HS-27A (cell line): ENCODE measurements at places on chromosomes 3 and 15.

GRCh38 chr3:108322352-108322751 is 26.0 kb downstream of the HHLA2 start:
- no peak for DNase-seq

DNA sequence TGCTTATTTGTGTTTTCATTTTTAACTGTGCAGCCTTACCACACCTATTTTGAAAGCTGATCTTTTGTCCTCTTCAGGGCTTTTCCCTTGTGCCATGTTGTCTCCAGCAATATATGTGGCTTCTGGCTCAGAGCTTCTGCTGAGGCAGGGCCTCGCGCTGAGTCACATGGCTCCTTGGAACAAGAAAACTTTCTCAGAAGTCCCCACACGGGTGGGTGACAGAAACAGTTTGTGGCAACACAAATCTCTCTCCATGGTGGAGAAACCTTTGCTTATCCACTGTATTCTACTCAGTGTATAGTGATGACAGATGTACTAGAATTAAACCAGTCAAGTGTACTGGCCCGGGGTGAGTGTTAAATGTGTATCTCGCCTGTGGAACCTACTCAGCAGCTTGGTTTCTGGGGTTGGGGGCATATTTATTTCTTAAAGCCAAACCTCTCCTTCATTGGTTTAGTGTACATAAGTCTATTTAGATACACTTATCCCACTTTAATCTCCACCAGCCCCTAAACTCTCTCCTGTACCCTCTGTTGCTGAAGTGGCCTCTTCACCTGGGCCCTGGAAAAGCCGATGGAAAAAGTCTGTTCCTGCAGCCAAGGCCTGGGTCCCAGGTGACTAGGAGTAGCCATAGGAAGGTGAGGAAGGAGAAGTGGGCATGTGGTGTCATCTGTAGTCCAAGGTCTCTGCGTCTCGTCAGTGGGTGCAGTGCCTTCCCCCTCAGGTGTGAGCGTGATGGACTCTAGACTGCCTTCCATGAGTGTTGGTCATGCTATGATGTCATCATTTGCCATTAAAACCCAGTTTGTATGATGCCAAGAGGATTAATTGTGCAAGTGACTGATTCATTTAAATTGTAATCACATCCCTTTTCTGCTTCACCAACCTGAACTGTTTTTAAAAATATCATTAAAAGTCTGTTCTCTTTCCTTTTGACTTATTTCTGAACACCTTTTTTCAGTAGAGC is 3.2 kb upstream of the FBXL22 start:
- DNase-seq: no peak

DNA sequence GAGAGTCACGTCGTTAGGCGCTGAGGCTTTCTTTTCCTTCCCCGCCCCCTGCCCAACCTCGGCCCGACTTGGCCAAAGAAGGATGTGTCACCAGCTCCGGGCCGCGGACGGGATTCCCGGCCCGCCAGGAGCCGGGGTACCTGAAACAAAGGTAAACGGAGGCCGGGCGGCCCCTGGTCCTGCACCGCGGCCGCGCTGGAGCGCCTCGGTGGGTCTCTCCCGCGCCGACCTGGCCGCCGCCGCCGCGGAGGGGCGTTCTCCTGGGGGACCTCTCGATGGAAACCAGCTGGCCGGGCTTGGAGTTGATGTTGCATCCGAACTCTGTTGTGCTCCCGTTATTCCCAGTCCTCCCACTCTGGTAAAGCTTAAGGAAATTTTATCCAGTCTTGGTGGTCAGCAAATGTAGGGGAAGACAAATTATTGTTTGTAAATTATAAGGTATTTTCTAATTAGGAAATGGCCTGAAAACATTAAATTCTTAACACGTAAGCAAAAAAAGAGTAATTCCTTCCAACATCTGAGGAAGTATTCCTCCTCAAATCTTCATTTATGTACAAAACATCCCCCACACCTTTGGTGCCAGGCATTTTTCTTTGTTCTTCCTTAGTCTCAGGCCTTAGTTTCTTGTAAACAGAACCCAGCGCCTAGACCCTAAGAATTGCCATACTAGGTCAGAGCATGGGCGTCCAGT is 888 bp downstream of the PPP2R3A start:
- DNase-seq: no peak

DNA sequence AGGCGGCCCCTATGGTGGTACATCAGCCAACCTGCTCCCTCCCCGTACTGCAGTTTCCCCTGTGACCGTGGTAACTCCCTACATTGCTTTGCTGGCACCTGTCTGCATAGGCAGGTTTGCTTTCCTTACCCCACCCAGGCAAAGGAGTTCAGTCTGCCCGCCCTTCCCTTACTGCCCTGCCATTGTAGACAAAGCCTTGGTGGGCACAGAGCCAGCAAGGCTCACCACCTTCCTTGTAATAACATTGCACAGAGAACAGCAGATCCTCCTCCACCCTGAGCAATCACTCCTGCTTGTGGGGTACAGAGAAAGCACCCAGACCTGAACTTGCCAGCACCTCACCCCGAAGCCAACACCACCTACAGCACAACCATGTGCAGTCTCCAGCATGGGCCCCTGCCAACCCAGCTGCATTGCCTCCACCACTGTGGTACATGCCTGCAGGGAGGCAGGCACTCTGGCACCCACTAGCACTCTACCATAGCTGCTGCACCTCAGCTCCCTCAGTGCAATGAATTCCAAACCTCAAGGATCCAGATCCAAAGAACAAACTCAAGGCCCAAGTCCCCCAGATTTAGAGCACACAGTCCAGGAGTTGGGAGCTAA is 192.7 kb upstream of the KCNMB2 start:
- DNase-seq: no peak

DNA sequence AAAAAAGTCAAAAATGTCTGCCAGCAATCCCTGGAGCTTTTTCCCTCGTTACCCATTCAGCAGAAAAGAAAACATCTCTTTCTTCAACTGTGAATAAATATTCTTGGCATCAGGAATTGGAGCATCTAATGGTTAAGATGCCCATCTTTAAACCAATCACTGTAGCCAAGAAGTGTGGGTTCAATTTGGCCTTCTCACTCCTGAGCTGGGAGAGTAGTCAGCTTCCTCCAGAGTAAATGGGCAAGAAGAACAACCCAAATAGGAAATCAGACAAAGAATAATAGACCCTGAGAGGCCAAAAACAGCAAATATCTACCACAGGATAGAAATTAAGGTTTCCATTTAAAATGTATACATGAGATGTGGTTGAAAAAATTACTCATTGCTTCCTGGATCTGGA is 508.0 kb upstream of the MDFIC2 start:
- no peak for DNase-seq

GRCh38 chr3:108931035-108931434 is 22.6 kb downstream of the GUCA1C start:
- DNase-seq: no peak

DNA sequence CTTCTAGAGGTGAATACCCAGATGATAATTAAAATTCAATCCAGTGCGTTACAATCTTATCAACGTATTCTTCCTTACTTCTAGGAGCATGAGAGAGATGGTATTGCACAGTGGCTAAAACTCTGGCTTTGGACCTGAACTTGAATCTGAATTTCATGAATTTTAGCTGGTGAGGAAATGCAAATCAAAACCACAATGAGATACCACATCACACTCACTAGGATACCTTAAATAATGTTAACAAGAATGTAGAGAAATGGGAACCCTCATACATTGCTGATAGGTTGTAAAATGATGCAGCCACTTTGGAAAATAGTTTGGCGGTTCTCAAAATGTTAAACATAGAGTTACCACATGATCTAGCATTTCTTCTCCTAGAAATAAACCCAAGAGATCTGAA is 47.1 kb upstream of the TSC22D2 start:
- DNase-seq: no peak

GRCh38 chr3:183517607-183518006 is 37.9 kb downstream of the KLHL6 start:
- DNase-seq: no peak

DNA sequence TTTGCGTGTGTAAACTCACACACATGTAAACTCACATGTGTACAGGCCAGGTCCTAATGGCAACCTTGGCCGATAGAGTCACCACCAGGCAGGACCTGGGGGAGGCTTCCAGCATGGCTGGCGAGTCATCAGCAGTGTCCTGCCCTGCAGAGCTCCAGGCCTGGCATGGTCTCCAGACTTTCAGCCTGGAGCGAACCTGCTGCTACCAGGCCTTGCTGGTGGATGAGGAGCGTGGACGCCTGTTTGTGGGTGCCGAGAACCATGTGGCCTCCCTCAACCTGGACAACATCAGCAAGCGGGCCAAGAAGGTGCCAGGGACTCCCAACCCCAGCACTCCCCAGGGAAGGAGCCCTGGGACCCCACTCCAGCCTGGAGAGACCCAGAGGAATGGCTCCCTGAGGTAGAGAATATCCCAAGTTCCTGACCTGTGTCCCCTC is 1.0 kb downstream of the SEMA3B start:
- DNase-seq: no peak

- DNase-seq: no peak
Measured at GRCh38 chr3:64792445-64792844, 104.6 kb upstream of the ADAMTS9 start.

DNA sequence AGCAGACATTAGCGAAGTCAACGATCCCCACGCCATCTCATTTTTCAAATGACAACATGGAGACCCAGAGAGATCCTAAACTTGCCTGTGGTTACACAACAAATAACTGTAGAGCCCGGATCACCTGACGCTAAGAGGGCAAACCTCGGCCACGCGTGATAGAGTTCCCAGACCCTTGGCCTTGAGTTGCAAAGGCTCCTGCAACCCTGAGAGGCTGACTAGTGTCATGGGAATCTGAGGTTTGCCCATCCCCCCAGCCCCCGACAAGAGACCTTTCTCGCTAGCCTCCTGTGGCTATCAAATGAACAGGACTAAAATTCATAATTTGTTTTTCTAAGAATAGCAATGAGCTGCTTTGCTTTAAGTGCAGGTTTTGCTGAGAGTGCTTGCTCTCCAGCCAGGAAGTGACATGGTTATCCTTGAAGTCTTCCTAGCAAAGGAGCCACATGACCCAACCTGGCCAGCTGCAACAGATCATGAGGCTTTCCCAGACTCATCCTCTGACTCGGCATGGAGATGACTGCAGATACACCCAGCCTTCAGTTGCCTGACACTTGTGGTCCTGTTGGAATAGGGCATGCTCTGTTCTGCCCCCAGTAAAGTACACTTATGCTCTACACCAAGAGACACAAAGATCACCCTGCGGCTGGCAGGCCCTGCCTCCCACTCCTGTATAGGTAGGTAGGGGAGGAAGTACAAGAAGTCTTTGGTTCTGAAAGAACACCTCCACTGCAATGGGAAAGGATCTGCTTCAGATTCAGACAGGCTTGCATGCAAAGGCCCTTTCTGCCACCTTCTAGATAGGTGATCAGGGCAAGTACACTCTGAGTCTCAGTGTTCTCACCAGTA is 36.0 kb downstream of the MCF2L2 start:
- DNase-seq: no peak

- no peak for DNase-seq
Measured at GRCh38 chr3:77248420-77248819, 208.5 kb downstream of the ROBO2 start.

DNA sequence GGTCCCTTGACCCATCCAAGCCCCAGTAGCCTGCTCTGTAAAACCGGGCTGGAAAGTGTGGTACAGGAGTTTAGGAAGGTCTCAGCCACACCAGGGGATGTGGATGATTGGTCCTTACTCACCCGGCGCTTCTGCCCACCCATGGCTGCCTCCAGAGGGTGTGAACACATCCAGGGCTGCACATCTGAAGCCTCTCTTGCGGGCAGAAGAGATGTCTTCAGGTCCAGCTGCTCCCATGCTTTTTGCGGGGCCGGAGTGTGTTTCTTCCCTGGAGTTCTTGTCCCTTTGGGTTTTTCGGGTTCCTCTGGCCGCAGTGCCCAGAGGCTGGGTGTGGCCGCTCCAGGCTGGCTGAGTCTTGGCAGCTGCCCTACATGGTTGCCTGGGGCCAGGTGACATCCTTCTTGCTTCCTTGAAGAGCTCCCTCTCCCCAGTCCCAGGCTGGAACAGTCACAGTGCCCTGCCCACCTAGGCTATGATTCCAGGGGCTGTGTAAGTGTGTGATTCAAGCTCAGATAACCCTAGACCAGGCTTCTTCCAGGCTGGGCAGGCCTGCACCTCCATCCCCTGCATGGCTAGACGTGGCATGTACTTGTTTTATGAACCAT is 33.9 kb downstream of the HDAC11 start:
- DNase-seq: no peak

DNA sequence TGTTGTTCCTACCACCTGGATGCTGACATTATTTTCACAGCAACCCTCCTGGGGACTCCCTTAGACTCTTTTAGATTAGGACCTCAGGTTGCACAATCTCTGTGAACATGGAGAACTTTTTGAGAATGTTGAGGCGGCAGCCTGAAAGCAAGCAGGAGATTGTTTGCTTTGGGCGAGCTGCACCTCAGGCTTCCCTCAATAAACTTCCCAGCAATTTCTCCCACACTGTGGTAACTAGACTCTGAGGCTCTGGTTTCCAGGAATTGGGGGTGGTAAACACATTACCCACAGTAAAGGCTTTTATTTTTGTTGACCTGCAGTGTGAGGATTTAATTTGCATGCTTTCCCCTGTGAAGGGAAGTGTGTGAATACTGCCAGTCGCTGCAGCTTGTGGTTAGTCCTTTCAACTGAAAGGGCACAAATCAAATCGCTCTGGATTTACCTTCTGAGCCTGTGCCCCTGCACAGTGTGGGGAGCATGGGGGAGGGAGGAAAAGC is 35.2 kb upstream of the SIAH2 start:
- DNase-seq: no peak

- no peak for DNase-seq
Measured at GRCh38 chr3:192219926-192220325, 507.4 kb downstream of the FGF12 start.
